Activated T-helper 1 cell treated with anti-CD3 and anti-CD28 coated beads, Interleukin-2, amount 50 U/mL, for 16 hours (primary cell): ENCODE measurements at places on chromosomes 6 and 20.
A peak's percentile ranks its signal among the peaks of the same experiment; 100 is the strongest.

DNA sequence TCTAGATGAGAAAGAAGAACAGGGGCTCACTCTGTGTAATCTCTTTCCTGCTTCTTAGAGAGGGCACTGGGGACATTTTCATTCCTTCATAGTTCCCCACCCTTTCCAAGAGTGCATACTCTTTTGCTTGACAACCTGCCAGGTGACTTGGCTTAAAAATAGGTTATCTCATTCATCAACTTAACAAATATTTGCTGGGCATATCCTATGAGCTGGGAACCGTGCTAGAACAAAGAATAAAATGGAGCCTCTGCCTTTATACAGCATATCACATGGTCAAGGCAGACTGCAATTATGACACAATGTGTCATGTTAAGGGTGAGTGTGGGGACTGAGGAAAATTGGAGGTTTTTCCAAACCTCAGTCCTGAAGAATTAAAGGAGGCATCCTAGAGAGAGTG is 209.8 kb upstream of the FOXA2 start:
- no peak for DNase-seq

- DNase-seq, result no peak
Observed at GRCh38 chr20:58899512-58899911, 47.0 kb downstream of the GNAS start.

DNA sequence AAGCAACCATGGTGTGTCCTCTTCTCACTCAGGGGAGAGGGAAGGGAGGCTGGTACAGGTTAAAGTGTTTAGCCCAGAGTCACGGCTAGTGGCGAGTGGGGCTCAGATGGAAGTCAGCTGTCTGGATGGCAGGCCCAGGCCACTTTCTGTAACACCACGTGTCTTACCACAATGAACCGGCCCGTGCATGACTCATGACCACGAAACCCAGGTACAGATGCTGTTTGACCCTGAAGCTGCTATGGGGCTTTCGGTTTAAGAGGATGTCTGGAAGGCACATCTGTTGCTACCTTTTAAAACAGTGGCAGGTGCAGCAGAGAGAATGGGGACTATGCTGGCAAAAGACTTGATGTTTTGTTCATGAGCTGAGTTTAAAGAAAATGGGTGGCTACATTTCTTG is 36.5 kb upstream of the MPC1 start:
- peak; percentile 35 for DNase-seq

DNA sequence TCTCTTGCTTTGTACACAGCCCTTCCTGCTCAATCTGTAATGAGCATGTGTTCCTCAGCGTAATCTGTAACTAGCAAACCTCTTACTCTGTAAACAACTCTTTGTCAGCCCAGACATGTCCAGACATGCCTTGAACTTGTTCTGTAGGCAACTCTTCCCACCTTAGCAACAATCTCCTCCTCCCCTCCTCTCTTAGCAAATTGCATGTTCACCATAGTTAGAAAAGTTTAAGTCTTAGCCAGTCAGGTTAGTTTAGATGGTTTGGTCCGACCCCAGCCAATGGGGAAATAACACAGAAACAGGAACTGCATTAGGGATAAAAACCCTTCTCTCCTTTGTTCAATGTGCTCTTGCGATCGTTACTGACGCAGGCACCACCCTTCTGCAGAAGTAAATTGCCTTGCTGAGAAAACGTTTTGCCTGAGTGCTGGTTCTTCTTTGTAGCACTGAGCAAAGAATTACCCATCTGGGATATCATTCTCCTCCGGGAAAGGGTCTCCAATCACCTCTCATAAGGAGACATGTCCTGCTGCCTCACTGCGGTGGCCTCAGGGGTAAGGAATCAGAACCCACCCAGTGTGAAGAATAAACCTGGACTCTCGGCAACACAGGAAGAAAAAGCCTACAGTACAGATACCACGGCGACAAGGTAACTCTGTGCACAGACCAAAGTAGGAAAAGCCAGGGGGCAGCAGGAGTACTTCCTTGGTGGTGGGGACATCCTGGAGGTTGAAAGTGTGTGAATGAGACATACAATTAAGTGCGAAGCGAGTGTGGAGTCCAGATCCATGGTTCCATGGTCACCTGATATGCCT is 26.2 kb downstream of the PLN start:
- DNase-seq, result no peak

DNA sequence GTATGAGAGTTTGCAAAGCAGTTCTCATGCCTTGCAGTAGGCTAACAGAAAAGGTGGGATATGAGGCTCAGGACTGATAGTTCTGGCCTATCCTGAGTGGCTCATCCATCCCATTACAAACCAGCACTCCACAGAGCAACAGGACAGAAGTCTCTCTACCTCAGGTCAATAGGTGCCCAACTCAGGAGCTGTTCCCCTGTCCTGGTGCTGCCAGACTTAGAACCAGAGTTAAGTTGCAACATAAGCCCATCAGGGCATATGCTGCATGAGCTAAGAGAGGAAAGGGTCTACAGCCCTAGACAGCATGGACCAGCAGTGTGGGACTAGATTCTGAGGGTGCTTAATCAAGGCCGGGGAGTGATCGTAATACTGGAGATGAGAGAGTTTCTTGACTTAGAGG is 104.8 kb upstream of the ECI2 start:
- no peak for DNase-seq

DNA sequence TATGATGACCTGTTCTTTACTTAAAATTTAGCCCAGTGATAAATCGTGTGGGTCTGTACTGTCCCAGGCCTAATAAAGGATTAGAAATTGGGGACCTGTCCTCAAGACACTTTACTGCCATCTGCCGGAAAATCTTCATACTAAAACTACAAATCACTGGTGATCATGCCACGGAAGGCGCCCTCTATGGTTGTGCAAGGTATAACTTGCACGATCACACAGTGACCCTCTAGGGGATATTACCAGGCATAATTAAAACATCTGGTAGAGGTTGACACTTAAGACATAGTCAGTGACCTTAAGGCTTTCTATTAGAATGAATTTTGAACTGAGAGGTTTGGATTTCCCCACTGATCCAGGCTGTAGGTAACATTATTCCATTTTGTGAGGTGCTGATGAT is 172.6 kb downstream of the BMP2 start:
- no peak for DNase-seq

DNA sequence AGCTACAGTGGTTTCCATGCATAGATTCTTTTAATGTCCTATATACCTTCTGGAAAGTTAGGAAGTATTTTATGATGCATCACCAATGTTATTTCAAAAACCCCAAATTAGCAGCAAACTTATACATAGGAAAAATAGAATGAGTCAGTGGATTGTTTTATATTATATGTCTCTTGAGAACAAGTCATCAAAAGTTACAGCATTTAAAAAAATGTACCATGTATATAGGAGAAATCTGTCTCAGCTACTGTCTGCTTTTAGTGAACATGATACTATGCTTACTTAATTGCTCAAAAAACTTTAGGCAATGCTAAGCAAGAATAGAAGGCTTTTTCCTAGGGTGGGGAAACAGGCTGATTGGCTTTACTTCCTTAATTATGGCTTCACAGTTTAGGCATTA is 365.3 kb downstream of the SAMD5 start:
- no peak for DNase-seq

DNA sequence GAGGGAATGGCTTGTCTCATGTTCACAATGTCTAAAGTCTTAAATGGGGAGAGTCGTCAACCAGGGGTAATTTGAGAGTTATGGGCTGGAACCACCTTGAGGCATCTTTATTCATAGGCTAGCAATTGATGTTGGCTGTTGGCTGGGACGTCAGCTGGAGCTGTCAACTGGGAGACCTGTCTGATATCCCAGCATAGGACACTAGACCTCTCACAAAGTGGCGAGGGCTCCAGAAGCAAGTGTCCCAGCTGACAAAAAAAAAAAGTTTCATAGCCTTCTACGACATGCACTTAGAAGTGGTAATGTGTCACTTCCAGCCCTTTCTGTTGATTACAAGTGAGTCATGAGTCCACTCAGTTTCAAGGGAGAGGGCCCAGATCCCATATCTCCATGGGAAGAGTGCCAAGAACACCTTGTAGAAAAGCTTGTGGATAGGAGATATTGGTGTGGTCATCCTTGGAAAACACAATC is 278.0 kb downstream of the ESR1 start:
- no peak for DNase-seq

DNA sequence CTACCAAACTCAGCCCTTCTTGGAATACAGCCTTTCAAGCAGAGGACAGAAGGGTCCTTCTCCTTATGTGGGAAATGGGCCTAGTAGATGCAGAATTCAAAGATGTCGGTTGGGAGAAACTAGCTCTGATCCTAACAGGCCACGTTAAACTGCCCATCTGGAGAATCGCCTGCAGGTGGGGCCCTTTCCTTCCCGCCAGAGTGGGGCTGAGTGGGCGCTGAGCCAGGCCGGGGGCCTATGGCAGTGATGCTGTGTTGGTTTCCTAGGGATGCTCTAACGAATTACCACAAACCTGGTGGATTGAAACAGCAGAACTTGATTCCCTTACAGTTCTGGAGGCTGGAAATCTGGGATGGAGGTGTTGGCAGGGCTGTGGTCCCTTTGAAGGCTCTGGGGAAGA is 9.1 kb downstream of the MAPK13 start:
- no peak for DNase-seq

DNA sequence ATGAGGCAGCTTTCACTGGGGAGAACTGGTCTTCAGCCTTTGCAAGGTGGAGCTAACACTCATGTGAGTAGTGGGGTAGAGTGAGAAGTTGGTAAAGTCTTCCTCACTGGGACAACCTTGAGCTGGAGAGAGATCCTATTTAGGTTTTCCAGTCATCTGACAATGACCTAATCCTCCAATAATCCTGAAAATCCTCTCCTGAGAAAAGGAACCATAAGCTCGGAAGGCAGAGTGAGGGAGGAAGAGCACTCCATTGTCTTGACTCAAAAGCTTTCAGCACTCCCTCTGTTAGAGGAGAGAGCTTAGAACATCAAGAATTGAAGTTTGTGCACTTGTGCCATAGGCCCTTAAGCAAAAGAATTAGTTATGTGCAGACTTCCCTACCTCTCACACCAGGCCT is 77.8 kb downstream of the TRAM2 start:
- no peak for DNase-seq

GRCh38 chr20:62946918-62947317 is 5.6 kb upstream of the SLC17A9 start:
- no peak for DNase-seq

- DNase-seq, result no peak
Observed at GRCh38 chr20:36656733-36657132, 10.7 kb upstream of the SLA2 start.
